Right cardiac atrium (tissue), 5 donors: ENCODE measurements at places on chromosomes 6 and 20.
A peak's percentile ranks its signal among the peaks of the same experiment; 100 is the strongest.

- peak; percentile 76 for DNase-seq
These were observed 161.4 kb downstream of the LY86 start for GRCh38 chr6:6749702-6750491.

GRCh38 chr20:41011551-41012067, 17.0 kb upstream of the TOP1 start:
- no peak for DNase-seq

GRCh38 chr6:45808917-45809316, 206.7 kb downstream of the CLIC5 start:
- DNase-seq: no peak

DNA sequence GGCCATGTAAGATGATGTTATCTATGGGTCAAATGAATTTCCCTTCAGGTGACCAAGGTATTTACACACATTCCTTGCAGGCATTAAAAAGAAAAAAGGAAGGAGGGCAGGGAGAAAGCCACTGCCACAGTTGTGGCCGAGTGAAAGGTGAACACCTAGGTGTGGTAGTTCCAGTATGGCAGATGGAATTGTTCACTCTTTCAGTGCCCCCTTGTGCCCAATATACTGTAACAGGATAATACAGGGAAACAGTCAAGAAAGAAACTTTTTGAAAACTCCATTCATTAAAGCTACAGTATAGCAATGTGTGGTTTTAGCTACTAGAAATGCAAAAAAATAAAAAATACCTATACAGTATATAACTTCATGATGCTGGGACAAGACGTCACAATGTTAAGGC, 52.1 kb downstream of the BMP2 start:
- DNase-seq: no peak

GRCh38 chr20:58184063-58184462, 44.4 kb downstream of the ANKRD60 start:
- no peak for DNase-seq
